ENCODE measurements at places on chromosomes 5 and 9.

DNA sequence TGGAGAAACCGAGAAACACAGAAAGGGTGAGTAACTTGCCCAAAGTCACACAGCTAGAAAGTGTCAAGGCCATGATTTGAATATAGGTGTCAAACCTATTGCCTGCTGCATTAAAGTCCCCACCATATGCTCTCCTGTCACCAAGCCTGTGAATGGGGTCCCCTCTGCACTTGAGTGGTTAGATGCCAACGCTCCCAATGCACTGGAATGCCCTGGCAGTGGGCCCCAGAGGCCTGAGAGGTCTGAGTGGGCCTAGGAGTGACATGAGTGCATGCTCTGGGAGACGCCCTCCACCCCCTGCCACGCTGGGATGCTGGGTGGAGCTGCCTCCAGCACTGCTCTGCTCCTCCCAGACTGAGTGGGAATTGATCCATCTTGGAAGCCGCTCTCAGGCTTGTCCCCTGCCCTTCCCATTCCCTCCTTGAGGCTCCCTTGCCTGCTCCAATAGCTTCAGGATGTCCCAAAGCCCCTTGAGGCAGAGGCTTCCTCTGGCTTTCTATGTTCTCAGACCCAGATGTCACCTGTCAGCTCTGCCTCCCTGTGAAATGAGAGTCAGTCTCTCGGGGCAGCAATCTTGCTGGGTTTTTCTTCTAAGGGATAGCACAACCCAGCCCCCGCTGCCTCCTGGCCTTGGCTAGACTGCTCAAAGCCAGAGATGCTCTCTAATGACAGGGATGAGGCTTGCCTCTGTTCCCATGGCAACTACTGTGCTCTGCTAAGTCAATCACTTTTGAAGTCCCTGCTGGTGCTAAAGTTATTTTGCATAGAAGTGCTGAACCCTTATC is 6.6 kb upstream of the ARSI start:
- DNase-seq: no peak

DNA sequence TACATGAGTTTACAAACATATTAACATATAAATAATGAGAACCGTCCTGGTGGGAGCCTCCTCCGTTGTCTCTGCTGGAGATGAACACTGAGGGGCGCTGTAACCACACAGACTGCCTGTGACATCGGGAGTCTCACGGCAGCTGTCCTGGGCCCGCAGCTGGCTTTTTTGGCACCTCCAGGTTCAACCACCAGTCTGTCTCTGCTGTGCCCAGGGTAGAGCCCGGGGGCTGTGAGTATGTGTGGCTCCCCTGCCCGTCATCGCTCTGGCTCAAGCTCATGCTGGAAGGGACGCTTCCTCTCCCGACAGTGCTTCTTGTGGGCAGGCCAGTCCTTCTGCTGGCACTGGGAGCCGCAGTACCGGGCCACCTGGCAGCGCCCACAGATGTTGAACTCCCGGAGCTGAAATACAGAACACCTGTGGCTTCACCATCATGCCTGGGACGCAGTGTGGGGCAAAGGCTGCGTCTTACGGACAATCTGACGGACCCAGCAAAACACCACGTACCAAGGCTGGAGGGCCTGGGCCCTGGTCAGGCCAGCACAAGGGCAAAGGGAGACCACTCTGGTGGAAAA is 3.6 kb upstream of the DPH7 start:
- DNase-seq: no peak

- DNase-seq: no peak
These were observed 8.8 kb upstream of the CEP72 start for GRCh38 chr5:603081-603998.

DNA sequence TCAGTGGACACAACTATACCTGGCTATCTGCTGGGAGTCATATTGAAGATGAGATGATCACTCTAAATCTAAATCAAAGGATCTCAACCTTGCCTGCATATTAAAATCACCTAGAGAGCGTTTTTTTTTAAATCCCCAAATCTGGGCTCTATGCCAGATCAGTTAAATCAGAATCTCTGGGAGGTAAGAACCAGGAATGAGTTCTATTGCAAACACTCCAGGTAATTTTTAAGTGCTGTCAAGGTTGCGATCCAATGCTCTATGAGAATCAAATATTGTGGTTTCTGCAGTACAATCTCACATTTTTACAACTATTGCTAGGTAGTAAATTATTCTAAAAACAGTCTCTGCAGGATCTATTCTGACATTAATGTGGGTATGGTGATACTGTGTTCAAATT is 202.3 kb upstream of the OR13F1 start:
- DNase-seq: no peak

GRCh38 chr9:2270565-2270964 is 255.4 kb downstream of the SMARCA2 start:
- no peak for DNase-seq

- no peak for DNase-seq
These were observed 25.6 kb downstream of the CAMK2A start for GRCh38 chr5:150263801-150264621.

DNA sequence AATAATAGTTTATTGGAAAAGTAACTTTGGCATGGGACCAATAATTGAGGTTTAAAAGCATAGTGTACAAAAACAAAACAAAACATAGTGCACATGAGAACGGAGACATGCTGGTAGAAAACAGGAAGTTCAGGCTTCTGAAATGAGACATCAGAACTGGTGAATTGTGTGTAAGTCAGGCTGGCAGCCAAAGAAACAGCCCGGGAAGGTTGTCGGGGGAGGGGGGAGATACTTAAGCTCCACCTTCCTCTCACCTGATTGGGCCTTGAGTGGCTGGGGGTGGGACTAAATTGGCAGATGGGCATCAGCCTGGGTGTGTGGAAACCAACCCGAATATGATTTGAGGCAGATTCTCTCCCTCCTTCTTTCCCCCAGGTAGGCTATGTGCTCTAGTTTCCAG is 256.3 kb downstream of the SMARCA2 start:
- no peak for DNase-seq

DNA sequence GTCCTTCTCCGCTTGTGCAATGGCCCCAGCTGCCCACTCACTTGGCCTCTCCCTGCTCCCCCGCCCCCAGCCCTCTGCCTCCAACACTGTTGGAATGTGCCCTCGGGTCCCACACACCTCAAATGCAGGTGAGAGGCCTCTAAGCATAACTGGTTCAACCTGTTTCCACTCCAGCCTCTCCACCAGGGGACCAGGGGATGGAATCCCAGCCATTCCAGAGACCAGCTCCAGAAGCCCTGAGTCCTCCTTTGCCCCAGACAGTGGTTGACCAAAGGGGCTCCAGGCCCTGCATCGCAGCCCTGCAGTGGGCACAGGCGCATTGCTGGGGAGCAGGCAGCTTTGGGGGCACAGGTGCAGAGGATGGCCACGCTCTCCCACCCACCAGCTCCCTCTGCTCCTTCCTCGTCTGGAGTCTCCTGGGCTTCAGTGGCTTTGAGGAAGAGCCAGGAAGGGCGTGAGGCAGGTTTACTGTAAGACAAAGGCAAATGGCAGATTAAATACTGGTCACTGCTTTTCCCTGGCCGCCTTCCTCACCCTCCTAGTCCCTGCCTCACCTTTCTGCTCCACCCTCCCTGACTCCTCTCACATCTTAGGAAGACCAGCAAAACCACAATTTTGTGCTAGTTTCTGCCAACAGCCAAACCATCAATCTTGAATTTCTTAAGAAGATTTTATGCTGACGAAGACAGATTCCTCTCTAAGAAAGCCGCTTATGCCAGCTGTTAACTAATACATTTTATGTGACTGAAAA is 29.1 kb upstream of the IRX2 start:
- DNase-seq: no peak

DNA sequence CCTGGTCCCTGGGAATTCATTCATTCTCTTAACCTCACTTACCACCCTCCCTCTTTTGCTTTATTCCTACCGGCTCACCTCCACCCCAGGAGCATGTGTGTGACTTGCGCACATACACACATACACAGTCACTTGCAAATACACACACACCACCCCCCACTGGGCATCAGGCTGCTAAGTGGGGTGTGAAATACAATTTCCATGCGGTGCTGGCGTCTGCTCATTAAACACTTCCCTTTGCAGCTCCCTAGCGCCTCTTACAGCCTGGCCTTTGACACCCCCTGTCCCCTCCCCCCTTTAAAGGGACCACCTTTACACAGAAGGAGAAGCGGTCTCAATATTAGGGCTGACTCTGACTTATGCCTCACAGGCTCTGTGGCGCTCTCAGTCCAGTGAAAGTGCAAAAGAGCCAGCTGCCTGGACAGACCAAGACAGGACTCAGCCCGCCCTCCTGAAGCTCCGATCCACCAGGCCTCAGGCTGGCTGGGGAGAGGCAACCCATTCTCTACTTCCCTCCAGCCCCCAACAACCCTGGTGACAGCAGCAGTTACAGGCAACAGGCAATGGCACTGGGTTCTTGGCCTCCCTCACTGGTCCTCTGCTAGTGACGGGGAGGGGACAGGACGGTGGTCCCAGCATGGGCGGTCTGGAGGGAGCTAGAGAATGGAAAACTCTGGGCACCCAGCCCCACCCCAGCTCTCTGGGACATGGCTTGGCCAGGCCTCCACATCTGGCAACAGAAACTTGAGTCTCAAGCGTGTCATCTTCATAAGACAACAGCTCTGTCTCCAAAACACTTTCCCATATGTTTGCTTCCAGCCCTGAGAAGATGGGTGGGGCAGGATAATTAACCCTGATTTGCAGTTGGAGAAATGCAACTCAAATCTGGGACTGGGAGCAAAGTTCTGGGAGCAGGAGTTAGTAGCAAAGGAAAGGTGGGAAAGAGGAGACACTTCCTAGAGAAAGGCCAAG is 12.0 kb downstream of the ENHO start:
- DNase-seq: no peak

DNA sequence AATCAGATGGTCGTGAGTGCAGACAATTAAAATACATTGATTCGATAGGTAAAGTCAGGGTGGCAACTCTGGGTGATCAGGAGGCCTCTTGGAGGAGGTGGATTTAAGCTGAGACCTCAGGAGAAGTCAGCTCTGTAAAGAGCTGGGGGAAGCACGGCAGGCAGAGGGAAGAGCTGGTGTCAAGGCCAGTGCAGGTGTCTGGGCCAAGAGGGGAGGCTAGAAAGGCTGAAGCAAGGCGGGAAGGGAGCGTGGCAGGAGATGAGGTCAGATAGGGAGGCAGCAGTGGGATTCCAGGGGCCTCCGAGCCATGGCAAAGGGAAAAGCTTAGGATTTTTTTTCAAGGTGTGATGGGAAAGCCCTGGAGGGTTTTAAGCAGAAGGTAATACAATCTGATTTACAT is 178.7 kb downstream of the FSTL4 start:
- no peak for DNase-seq

DNA sequence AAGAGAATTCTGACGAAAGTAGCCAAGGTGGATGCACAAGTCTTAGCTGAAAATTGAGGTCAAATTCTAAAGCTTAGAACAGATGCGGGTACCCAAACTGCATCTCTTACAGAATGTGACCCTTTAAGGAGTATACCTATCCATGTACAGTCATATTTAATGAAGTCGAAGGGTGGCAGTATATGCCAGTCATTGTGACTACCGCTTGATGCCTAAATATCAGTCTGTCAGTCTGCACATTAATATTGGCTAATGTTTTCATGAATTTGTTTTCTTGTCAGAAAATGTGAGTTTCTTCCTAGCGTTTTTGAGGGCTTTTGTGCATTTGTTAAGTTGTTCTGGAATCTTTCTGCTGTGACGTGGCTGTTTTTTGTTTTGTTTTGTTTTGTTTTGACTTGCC is 264.5 kb upstream of the ELAVL2 start:
- DNase-seq: no peak

- DNase-seq: no peak
These were observed 36.2 kb upstream of the GZMA start for GRCh38 chr5:55066277-55066676.

DNA sequence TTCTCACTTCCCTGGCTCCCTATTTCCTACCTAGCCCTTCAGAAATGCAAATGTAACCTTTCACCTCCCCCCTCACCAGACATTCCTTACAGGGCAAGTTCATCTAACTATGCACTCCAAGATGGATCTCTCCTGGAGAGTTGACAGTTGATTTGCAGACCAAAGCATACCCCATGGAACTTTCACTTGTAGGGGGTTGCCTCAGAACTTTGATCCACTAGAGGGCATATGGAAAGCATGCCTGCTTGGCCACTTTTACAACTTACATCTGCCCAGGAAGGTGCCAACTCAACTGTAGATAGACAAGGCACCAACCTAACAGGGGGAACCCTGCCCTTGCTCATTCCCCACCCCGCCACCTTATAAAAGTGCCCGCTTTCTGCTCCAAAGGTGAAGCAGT is 187.8 kb downstream of the NXNL2 start:
- no peak for DNase-seq

DNA sequence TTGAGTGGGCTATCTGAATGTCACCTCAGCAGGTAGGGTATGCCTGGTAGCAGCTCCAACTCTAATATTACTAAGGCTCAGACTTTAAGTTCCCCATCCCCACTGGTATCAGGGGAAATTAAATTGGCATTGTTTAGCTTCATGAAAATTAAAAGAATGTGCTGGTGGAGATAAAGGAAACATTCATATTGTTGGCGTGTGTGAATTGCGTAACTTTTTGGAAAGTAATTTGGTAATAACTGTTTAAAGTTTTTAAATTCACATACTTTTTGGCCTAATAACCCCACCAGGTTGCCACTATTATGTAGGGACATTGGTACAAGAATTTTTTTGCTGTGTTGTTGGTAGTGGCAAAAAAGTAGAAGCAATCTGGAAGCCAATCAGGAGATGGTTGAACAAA is 29.4 kb downstream of the TNPO1 start:
- no peak for DNase-seq
